ENCODE measurements at places on chromosomes 1 and 21. TPM values are rescaled to one million over a fixed set of nuclear protein-coding genes. Genes with fewer than 3 reads are reported as not detected.

GBP5 gene
- polyA plus RNA-seq = 0.44 TPM

CYP4A11 gene
- 64.5 TPM for polyA plus RNA-seq

OR2AK2 gene
- not detected for polyA plus RNA-seq

CLIC6 gene
- polyA plus RNA-seq = 2.1 TPM
